COR-L47 (cell line): ENCODE measurements at places on chromosomes 1 and 21.

GRCh38 chr1:230537456-230537855 lies 104.8 kb upstream of the COG2 start:
- no peak for DNase-seq

DNA sequence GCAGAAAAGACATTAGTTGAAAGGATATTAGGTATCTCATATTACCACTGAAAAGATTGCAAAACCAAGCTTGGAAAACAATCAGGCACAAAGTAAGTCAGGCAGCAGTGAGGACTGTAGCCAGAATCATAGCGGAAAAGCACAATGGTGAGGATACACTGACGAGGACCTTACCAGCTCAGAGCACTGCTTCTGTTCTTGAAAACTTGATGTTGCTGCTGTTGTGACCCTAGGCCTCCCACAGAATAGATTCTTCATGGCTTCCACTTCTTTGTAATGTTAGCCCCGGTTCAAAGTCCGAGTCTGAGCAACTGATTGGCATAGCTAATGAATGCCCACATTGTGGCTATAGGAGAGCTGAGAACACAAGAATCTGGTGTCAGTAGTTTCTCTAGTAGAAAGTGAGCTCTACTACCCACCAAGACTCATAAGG lies 45.2 kb upstream of the LRRC8C start:
- DNase-seq: no peak

GRCh38 chr1:212606395-212607205 lies 2.0 kb upstream of the ATF3 start:
- DNase-seq: peak; percentile 23

- no peak for DNase-seq
Observed at GRCh38 chr1:111501645-111502044, 1.8 kb downstream of the ADORA3 start.

DNA sequence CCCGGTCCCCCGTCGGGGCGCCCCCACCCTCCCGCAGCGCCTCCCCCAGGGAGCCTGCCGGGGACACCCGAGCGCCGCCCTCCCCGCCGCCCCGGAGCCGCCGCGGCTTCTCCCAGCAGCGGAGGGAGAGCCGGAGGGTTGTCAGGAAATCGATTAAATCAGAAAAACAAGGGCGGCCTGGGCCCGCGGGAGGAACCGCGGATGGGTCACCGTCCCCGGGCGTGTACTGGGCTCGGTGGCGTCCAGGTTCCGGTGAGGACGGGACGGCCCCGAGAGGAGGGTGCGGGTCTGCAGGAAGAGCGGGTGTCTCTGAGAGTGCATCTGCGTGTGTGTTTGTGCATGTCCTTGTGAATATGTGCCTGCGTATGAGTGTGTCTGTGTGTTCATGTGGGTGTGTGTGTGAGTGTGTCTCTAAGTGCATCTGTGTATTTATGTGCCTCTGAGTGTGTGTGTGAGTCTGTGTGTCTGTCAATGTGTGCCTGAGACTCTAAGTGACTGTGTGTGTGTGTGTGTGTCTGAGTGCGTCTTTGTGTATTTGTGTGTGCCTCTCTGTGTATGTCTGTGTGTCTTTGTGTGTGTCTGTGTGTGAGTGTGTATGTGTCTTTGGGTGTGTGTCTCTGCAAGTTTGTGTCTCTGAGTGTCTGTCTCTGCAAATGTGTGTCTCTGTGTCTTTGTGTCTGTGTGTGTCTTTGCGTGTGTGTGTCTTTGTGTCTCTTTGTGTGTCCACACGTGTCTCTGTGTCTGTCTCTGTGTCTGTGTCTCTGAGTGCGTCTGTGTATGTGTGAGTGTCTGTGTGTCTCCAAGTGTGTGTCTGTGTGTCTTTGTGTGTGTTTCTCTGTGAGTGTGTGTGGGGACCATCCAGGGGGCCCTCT lies 1.1 kb downstream of the SPSB1 start:
- no peak for DNase-seq

DNA sequence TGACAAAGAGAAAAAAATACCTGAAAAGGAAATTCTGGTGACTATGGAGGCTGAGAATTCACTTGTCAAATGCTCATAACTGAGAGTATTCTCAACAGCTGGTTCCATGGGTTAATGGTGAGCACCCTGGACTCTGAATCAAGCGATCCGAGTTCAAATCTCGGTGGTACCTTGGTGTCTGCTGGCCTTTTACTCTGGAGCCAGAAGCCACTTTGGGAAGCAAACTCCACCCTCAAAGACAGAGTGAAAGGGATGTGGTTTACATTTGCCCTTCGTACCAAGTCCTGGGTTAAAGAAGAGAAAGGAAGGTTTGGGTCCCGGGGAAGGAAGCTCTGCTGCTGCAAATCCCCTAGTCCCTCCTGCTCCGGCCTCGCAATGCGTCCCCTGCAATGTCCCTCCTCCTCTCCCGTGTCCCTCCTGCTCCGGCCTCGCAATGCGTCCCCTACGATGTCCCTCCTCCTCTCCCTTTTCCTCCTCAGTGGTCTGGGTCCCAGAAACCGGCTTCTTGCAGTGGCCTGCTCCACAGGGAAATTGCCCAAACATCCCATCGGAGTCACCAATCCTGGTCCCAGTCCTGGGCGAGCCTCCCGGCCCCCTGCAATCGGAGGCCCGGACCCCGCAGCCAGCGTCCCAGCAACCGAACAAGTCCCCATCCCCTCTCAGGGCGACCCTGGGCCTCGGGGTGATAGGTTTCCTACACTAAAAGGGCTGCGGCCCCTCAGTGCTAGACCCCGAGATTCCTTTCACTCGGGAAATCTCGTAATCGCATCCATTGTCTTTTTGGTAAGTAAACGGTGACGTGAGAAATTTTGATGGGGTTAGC lies 129.4 kb downstream of the PPIAL4G start:
- no peak for DNase-seq
